ENCODE measurements at places on chromosomes 11 and 22.

GRCh38 chr11:68353669-68354068 is 41.3 kb downstream of the LRP5 start:
- DNase-seq: no peak

GRCh38 chr22:28155808-28156207 is 236.8 kb upstream of the PITPNB start:
- DNase-seq: no peak

- no peak for DNase-seq
These were observed 49.0 kb downstream of the PPFIA1 start for GRCh38 chr11:70319396-70320076.

- DNase-seq: no peak
These were observed 38.5 kb upstream of the ARFGAP3 start for GRCh38 chr22:42895541-42895981.

GRCh38 chr11:9626496-9627394 is 37.1 kb upstream of the SWAP70 start:
- DNase-seq: no peak

GRCh38 chr11:20589796-20590195 is 9.6 kb upstream of the SLC6A5 start:
- no peak for DNase-seq

- DNase-seq: no peak
These were observed 276.2 kb downstream of the C11orf87 start for GRCh38 chr11:109698237-109698636.

- DNase-seq: peak; percentile 48
These were observed 683 bp downstream of the PLA2G6 start for GRCh38 chr22:38180841-38181452.

DNA sequence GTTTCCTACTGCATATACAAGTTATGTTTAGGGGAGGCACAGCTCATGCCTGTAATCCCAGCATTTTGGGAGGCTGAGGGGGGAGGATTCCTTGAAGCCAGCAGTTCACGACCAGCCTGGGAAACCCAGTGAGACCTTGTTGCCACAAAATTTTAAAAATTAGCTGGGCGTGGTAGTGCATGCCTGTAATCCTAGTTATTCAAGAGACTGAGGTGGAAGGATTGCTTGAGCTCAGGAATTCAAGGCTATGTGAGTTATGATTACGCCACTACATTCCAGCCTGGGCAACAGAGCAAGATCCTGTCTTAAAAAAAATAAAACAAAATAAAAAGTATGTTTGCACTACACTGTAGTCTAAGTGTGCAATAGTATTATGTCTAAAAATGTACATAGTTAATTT is 108.8 kb upstream of the TEAD1 start:
- no peak for DNase-seq

DNA sequence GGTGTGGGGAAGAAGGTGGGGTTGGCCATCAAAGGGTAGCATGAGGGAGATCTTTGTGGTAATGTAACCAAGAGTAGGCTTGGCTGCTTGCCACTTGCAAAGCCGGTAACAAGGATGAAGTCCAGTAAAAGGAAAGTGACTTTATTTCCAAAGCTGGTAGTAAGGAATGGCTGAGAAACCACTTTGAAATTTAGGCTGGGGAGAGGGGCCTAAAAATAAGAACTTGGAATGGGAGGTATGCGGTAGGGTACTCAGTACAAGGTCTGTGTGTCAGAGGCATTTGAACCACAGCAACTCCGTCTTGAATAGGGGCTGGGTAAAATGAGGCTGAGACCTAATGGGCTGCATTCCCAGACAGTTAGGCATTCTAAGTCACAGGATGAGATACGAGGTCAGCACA is 216.0 kb upstream of the ISX start:
- DNase-seq: no peak

GRCh38 chr22:46977656-46978343 is 215.3 kb downstream of the TBC1D22A start:
- no peak for DNase-seq

- DNase-seq: peak; percentile 69
These were observed 836 bp downstream of the SPON1 start for GRCh38 chr11:13963169-13963948.
